ENCODE measurements at places on chromosomes 6 and 20.

GRCh38 chr6:25341923-25342619, 62.9 kb downstream of the CARMIL1 start:
- DNase-seq = no peak

- DNase-seq = peak; percentile 54
Observed at GRCh38 chr6:35318196-35319171, 20.9 kb downstream of the DEF6 start.

- DNase-seq = no peak
Observed at GRCh38 chr6:131134980-131135243, 355 bp upstream of the AKAP7 start.

GRCh38 chr20:21360705-21361104, 36.6 kb downstream of the NKX2-4 start:
- no peak for DNase-seq

GRCh38 chr6:11009353-11009752, 34.8 kb downstream of the ELOVL2 start:
- no peak for DNase-seq
